HL-60 (cell line): ENCODE measurements at places on chromosomes 7 and 10.
A peak's percentile ranks its signal among the peaks of the same experiment; 100 is the strongest.

DNA sequence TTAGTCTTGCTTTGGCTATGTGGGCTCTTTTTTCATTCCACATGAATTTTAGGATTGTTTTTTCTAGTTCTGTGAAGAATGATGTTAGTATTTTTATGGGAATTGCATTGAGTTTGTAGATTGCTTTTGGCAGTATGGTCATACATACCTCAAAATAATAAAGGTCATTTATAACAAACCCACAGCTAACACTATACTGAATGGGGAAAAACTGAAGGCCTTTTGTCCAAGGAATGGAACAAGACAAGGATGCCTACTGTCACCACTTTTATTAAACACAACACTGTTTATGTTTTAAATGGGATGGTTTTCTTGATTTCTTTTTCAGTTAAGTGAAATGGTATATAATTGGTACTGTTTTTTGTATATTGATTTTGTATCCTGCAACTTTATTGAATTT is 84.3 kb downstream of the CCDC7 start:
- DNase-seq: no peak

DNA sequence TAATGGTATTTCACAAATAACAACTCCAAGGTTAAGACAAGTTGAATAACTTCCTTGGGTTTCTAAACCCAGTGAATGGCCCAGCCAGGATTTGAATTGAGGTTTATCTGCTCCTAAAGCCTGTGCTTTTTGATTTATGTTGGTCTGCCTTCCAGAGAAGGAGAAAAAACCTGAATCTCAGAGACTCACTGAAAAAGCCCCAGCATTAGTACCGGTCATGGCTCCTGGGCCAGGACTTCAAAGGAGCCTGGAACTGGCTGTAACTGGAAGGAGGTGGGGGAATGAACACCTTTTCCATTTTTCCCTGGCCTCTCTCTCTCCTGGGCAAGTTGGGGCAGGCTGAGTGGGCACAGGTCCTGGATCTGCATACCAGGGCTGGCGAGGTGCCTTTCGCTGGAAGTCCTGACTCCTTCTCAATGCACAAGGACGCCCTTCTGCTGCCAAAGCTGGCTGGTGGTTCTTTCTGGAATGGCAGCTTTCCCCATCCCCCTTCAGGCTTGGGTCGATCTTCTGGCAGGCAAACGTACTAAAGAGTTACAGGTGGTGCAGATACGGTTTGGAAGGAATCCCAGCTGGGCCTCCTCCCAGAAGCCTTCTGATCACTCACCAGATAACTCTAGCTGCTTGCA is 268.2 kb downstream of the PTEN start:
- no peak for DNase-seq

DNA sequence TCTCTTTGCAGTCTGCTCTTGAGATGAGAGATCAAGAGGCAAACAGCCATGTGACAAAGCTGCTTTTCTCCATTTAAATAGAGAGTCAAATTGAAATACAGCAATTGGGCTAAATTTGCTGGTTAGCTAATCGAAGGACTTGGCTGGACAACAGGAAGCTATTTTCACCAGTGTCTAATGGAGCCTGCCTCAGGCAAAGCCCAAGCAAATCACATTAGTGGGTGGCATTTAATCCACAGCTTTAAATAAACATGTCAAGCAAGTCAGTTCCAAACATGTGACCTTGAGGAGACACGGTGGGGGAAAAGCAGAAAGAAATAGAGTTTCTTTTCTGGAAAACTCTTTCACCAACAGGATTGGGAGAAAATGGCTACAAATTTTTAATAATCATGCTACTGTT is 180.5 kb upstream of the AOAH start:
- DNase-seq: no peak

DNA sequence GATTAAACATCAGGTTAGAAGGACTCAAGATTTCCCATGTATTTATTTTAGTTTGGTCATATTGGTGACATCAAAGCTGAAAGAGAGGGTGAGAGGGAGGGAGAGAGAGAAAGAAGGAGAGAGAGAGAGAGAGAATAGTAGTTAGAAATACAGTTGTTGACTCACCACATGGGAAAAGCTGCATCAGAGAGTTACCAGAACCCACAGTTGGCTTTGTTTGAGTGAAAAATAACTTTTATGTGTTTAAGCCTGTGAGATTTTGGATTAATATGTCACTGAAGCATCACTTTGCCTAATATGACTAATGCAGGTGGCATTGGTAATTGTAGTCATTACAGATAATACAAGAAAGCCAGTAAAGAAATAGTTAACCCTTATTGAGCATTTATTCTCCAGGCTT is 303.9 kb downstream of the REEP3 start:
- no peak for DNase-seq

DNA sequence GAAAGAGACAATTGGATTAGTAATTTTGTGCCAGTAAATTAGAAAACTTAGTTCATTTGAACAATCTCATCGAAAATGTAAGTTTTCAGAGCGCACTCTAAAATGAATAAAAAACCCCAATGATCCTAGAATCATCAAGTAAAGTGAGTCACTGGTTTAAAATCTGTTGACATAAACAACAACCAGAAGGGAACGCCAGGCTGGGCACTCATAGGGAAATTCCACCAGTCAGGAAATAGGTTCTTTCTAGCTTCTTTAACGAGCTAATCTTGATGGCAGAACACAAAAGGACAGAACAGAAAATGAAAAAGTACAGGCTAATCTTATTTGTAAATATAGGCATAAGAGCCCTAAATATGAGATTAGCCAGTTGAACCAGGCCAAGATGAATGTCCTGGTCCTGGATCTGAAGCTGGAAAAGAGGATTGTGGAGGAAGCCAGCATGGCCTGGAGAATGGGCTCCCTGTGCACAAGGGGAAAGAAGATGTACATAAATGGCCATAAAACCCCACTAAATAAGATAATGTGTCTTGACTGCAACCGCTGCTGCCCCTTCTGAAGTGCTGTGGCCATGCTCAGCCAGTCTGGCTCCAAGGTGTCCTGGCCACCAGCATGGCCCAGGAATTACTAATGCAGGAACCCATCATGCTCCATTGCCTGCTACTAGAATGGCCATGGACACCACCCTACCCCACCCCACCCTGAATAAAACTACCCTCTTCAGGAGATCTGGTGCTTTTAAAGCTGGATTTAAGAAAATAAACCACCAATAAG is 114.0 kb downstream of the WDFY4 start:
- DNase-seq: no peak

DNA sequence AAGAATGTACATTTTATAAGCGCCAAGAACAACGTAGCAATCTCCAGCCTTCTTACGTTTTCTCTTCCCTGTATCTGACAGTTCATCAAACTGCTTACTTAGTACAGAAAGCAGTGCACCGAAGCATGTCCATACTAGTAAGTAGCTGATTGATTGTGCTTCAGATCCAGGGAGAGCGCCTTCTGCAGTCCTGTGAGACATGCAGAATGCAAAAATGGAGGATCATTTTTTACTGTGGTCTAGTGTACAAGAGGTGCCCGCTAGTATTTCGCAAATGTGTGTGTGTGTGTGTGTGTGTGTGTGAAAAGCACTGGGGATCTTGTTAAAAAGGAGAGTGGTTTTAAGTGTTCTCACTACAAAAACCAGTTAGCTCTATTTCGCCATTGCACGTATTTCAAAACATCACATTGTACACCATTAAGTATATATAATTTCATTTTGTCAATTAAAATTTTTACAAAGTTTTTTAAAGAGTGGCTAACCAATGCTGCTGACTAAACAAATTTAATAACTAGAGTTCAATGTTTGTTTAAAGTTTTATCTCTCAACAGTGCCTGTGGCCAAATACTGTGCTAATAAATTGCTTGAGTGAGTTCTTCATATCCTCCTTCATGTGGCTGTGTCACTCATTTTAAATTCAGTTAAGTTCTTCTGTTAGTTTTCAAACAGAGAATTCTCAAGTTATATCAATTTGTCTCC is 99.6 kb downstream of the ZMYND11 start:
- DNase-seq: no peak

DNA sequence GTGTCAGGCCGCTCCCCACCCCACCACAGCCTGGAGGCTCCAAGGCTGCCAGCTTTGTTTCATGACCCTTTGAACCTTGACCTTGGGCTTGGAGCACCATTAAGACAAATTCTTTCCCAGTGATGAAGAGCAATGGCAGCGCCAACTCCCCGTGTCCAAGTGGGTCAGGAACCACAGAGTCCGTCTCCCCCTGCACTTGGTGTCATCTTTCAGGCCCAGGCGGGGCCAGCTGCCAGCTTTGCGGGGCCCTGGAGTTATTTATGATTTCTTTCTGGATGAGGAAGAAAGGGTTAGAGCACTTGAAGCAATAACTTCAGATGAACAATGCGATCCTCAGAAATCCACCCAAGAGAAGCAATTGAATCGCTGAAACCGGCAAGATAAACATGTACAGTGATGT is 110.8 kb downstream of the MYL10 start:
- DNase-seq: no peak

GRCh38 chr7:8491106-8491505 is 57.7 kb downstream of the NXPH1 start:
- no peak for DNase-seq

DNA sequence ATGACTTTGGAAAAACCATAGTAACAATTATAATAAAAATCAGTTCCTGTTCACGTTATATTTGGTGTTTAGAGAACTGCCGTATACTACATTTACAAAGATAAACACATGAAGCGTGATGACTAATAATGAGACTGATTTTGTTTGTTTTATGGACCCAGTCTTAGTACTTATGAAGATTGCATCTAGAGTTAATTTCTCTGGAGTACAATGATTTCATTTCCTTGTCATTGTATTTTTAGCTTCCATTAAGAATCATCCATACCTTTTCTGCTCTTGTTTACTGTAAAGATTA is 2.9 kb downstream of the RBM20 start:
- DNase-seq: no peak

DNA sequence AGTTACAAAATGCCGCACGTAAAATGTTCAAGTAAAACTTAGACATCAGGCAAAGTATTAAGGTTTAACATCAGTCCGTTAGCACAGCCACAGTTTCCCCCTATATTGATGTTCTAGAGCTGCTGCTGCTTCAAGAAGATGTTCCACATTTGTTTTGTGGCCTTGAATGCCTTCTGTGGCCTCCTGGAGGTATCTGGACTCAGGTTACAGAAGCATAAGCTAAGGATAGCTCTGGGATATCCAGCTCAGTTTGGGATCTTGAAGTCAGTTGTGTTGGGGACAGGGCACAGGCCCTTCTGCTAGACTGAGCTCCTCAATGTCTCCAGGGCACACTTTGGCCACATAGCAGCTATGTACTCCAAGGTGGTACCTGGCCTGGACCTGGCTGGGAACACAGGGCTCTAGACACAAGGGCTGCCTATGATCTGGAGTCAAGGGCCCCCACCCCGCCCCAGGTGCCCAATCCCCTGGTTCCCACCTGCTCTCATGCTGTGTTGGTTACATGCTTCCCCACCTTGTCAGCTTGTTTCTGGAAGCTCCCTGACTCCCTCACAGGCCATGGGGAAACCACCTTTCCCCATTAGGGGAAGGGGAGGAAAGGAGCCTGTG is 4.7 kb downstream of the PYROXD2 start:
- no peak for DNase-seq

DNA sequence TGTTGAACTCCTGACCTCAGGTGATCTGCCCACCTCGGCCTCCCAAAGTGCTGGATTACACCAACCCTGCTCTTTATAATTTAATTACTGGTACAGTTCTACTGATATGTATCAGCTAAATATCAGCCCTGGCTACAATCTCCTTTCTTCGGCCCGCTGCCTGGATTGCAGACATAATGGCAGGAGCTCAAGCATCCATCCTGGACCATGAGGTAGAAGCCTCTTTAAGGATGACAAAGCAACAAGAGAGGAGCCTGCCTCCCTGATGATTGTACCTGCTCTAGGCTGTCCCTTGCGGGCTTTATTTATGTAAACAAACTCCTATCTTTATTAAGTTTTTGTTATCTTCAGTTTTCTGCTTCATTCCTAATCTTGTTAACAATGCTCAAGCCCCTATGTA is 5.6 kb upstream of the PSAP start:
- no peak for DNase-seq

GRCh38 chr7:138396251-138397070 is 63.6 kb upstream of the TRIM24 start:
- no peak for DNase-seq

- peak; percentile 7 for DNase-seq
These were observed 38.7 kb upstream of the DLG5 start for GRCh38 chr10:77965294-77965693.

DNA sequence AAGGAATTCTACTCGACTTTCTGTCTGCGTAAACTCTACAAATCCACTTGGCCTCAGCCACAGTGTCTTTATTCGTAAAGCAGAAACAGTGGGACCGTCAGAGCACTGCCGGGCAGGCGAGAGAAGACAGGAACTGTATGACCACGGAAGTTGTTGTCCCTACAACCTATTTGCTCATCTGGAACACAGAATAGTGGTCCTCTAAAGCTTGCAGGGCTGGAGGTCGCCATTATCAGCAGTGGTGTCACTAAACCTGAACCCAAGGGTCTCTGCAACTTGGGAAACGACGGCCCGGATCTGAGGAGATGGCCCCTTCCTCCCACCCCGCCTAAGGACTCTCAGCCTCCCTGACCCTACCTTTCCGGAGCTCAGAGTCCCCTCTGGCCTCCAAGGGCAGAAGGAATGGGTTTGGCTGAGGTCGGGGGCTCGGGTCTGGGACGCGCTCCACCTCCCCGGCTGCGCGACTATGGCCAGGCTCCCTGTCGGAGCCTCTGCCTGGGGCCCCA is 442 bp downstream of the STYXL1 start:
- peak; percentile 45 for DNase-seq

DNA sequence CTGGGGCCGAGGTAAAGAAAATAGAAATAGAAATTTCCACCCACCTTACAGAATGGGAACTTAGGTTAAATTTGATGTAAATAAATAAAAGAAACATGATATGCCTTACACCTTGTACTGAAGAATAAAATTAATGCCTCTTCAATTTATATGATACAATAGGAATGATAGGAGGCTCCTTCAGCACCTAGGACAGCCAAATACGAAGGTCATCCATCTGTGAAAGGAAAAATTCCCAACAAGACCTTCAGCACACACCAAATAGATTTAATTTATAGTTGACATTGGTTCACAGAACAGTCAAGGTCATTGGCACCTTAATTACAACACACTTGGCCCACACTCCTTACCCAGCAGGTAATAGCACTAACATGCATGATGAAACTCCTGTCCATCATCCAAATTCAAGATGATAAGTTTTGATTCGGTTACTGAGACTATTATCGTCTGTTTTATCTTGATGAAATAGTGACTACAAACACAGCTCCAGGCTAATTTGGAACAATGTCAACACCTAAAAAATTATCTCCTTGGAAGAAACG is 250.9 kb downstream of the SNX13 start:
- no peak for DNase-seq

DNA sequence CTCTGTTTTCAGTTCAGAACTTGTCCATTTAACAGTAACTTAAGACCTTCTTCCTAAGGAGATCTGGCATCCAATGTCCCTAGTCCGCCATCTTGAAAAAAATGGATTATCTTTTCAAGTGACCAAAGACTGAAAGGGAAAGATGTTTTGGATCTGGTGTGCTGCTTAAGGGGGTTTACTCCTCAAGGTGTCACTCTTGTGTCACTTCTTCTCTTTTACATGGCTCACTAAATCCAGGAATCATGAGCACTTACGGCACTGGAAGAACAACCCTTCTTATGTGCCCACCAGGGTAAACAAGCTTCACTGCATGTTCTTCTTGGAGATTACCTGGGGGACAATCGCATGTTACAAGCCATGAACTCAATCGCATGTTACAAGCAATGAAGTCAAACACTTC is 43.7 kb downstream of the ANXA8 start:
- DNase-seq: no peak
